ENCODE measurements at places on chromosomes 5 and 9.

GRCh38 chr9:93297659-93298497, 113.9 kb downstream of the WNK2 start:
- DNase-seq: no peak

DNA sequence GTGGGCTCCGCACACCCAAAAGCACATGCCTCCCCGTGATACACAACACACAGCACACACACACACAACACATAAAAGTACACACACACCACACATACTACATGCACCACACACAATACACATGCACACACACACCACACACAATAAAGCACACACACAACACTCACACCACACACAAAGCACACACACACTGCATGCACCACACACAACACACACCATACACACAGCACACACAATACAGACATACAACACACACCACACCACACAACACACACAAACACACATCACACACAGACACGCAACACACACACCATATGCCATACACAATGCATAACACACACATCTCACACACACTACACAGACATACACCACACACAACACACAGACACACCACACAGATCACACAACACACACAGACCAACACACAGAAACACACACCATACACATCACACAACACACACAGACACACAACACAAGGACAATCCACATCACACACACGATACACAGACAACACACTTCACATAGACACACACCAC, 3.4 kb upstream of the CCDC187 start:
- no peak for DNase-seq

GRCh38 chr5:151614565-151614964, 23.4 kb upstream of the FAT2 start:
- DNase-seq: no peak

GRCh38 chr9:103364753-103365152, 369.6 kb downstream of the CYLC2 start:
- DNase-seq: no peak

DNA sequence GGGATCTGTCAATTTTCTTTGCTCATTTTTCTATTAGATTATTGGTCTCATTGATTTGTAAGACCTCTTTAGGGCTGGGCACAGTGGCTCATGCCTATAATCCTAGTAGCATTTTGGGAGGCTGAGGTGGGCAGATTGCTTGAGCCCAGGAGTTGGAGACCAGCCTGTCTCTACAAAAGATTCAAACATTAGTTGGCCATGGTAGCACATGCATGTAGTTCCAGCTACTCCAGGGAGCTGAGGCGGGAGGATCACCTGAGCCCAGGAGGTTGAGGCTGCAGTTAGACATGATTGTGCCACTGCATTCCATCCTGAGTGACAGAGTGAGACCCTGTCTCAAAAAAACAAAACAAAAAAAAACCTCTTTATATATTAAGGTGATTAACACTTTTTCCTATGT, 6.4 kb upstream of the SHROOM1 start:
- no peak for DNase-seq

- no peak for DNase-seq
Observed at GRCh38 chr5:92640340-92640739, 940.7 kb downstream of the NR2F1-AS1 start.
